ENCODE measurements at places on chromosomes 2 and 18.

GRCh38 chr2:211845338-211846035 is 693.1 kb downstream of the ERBB4 start:
- DNase-seq, result no peak

DNA sequence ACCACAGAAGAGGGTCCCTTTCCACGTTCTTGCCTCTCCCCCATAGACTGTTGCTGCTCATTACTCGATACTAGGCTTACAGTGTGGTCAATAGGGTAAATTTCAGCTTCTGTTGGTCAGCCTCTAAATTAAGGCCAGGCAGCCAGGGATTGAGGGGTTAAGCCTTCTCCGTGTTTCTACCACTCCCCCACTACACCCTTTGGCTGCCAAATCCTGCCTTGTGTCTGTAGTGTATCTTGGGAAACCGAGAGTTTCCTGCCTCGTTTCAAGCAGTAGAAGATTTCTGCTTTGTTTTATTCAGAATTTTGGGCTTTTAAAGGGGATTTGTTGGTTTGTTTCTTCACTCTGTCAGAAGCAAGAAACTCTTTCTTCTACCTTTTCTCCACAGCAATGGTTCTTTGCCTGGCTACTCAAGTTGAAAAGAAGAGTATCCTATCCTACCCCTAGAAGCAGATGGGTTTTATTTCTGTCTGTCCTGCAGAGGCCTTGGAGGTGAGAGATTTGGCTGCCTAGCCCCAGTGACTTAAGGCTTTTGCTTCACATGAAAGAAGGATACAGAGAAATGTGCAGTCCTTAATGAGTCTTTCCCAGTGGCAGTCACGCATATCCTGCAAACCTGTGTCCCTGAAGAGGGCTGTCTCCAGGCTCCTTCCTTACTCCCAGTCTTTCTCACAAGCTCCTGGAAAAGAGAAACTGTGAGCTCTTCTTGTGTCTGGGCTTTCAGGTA is 261.5 kb upstream of the TANK start:
- no peak for DNase-seq

DNA sequence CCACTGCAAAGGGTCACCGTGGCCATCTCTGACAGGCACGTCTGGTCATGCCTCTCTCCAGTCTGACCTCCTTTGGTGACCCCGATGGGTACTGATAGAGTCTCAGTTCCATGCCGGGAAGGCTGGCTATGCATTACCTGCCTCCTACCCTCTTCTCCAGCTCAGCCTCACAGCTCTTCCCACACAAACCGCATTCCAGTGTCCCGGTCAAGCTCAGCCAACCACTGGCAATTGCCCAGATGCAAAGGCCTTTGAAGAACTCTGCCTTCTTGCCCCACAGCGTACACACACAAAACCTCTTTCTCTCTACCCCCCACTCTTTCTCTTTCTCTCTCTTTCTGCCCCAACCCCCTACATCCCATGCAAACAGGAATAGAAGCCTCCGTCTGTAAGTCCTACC is 37.6 kb downstream of the TMEM163 start:
- DNase-seq, result no peak

GRCh38 chr2:18684206-18685038 is 95.1 kb upstream of the NT5C1B start:
- DNase-seq, result no peak

DNA sequence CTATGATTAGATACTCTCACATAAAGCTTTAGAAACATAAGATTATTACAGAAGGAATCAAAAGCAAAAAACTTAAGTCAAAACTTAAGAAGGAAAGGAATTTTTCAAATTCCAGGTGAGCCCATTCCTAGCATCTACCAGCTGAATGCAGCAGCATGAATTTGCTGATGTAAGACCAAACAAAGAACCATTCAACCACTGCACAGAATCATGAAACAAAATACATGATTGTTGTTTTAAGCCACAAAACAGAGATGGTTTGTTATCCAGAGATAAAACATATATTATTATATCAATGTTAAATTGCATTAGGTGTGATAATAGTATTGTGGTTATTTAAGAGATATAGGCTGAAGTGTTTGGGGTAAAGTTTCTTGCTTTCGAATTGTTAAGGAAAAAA is 29.0 kb downstream of the PIGN start:
- DNase-seq, result no peak

GRCh38 chr2:64770781-64771334 is 117.1 kb upstream of the SERTAD2 start:
- no peak for DNase-seq

- DNase-seq, result no peak
Observed at GRCh38 chr2:235780401-235780800, 286.6 kb downstream of the AGAP1 start.

DNA sequence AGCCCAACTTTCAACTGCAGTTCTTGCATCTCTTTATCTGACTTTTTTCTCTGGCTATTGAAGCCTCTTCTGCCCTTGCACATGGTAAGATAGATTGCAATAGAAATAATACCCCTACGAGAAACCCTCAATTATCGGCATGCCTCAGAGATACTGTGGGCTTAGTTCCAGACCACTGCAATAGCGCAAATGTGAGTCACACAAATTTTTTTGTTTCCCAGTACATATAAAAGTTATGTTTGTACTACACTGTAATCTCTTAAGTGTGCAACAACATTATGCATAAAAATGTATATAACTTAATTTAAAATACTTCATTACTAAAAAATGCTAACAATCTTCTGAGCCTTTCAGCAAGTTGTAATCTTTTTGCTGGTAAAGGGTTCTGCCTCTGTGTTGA is 124.7 kb downstream of the PDE1A start:
- DNase-seq, result no peak

DNA sequence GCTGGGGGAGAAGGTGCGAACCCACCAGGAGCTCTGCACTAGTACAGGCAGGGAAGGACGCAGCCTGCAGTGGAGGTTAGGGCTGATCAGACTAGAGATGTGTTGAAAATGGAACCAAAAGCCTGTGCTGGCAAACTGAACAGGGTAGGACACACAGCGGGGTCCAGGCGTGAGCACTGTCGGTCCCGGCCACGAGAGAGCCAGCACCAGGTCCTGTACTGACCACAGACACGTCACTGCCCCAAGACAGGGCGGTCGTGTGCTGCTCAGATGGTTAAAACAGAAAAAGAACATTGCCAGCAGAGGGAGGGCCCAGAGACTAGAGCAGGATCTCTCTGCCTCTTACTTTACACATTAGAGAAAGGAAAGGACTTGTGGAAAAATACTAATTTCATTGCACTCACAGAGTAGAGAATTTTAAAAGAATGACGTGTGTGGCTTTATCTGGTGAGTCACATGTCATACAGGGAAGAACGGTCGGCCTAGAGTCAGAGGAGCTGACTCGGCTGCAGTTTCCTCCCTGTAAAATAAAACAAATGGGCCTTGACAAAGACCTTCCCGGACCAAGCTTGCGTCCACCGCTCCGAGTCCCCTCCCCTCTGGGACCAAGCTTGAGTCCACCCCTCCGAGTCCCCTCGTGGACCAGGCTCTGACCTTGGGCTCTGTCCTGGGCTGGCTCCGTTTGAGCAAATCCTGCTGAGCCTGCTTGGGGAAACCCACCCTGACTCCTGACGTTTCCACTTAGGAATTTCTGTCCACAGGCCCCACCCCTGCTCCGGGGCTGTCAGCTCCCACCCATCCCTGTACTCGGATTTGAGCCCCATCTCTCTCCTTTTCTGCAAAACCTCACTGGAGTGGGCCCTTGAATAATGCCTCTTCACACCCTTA is 16.7 kb upstream of the ADI1 start:
- peak; percentile 26 for DNase-seq

- no peak for DNase-seq
Observed at GRCh38 chr2:150413910-150414309, 73.6 kb downstream of the RND3 start.

DNA sequence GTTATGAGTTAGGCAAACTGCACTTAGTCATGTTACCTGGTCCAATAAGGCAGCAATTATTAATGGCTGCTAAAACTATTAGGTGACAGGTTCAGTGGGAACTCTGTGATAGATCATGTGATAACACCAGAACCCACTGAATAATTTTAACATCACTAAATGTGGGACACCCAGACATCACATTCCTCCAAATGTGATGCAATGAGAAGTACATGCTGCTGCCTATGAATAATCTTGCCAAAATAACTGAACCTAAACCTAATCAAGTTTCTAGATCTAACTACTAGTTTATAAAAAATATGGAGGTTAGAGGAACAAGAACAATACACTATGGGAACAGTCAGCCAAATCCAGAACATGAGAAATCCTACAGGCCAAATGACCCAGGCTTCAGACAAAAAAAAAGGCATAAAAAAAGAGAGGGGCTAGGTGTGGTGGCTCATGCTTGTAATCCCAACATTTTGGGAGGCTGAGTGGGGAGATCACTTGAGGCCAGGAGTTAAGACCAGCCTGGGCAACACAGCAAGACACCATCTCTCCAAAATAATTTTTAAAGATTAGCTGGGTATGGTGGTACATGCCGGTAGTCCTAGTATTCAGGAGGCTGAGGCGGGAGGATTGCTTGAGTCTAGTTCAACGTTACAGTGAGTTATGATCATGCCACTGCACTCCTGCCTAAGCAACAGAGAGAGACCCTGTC is 7.0 kb upstream of the ACTR2 start:
- no peak for DNase-seq

- DNase-seq, result no peak
Observed at GRCh38 chr2:3643371-3644245, 14.4 kb upstream of the ALLC start.

DNA sequence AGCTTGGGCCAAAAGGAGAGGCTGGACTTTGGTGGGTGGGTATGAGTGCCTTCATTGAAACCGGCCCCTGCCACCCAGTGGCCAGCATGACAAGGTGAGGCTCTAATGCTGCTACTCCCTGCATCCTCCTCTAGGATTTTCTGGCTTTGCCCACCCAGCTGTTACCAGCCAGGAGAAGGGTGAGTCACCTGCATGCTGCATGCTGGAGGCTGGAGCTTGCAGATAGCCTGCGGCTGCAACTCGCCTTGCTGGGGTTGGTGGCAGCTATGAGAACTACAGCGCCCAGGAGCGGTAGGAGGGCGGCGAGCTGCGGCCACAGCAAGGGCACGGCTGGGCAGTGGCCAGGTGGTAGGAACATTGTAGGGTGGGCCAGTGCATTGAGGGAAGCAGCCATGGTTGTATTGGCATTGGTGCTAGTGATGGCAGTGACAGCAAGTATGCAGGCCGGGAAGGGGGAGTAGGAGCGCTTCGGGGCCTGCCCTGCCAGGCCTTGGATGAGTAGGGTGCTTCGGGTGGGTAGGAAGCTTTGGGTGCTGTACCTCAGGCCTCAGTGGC is 75.4 kb upstream of the SLC35G4 start:
- DNase-seq, result no peak

GRCh38 chr18:3283908-3284307 is 22.0 kb downstream of the MYL12B start:
- no peak for DNase-seq

DNA sequence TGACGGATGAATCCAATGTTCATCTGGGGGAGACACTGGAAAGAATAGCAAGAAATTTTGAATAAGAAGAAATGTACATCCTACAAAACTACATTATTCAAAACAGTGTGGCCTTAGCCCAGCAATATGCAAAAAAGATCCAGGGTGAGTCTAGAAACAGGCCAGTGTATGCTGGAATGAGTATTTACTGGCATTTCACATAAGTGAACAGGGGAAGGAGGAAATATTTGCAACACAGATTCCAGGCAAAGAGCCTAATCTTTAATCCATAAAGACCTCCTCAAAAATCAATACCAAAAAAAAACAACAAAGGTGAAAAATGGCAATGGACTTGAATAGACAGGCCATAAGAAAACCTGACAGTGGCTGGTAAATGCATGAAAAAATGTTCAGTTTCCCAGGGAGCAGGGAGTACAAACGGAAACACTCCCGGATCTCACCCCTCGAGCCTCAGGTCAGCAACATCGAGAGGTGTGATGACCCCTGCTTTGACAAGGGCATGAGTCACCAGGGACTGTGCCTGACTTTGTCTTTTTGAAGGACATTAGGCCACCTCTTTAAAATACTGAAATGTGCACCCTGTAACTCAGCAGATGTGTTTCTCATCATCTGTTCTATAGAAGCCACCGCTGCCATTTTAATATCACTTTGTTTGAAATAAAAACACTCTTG is 12.7 kb upstream of the GPC1 start:
- no peak for DNase-seq

GRCh38 chr2:234469972-234470371 is 26.9 kb downstream of the ARL4C start:
- DNase-seq, result no peak

DNA sequence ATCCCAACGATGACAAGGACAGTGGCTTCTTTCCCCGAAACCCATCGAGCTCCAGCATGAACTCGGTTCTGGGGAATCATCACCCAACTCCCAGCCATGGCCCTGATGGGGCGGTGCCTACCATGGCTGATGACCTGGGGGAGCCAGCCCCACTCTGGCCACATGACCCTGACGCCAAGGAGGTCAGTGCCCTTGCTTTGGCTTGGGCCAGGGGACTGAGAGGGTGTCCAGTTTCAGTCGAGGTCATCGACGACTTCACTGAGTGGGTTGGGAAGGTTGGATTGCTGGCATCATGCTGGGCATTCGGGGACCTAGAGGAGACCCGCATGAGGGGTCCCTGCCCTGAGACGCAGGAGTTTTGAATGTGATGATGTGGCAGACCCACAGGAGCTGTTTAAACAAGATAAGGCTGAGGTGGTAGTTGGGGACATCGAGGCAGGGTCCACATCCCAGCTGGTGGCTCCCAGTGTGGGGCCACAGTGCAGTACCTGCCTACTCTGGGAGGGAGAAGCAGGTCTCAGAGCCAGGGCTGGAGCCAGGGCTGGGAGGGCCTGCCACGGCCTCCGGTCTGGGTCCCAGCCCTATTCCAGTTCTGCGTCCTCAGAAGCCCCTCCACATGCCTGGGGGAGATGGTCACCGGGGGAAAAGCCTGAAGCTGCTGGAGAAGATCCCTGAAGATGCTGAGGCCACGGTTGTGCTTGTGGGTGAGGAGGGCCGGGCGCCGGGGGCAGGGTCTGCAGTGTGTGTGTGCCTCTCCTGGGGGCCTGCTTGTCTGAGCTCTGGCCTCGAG is 6.0 kb downstream of the SLC4A3 start:
- DNase-seq, result peak; percentile 35

- no peak for DNase-seq
Observed at GRCh38 chr2:10022041-10022421, 21.3 kb upstream of the KLF11 start.

GRCh38 chr2:26273501-26273900 is 28.8 kb downstream of the HADHB start:
- no peak for DNase-seq

GRCh38 chr18:48550101-48550729 is 11.4 kb downstream of the CTIF start:
- no peak for DNase-seq

DNA sequence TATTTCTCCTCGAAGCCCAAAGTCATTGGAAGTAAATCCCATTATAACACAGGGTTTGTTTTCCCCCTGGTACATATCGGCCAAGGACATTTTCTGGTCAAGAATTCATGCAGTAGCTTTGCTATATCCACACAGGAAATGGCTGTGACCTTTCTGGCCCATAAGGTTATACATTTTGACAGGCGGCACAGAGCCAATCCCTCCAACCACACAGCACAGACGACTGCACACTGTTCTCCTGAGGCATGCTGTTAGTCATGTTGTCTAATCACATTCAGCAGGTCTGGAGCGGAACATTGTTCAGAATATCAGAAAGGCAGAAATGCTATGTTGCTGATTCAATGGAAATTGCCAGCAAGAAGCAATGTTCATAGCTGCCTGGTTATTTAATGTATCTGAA is 742.3 kb upstream of the SLC8A1 start:
- DNase-seq, result no peak

GRCh38 chr2:955829-956731 is 5.4 kb downstream of the SNTG2 start:
- DNase-seq, result no peak
